CD14-positive monocyte (primary cell): ENCODE measurements at places on chromosomes 7 and 10.
A peak's percentile ranks its signal among the peaks of the same experiment; 100 is the strongest.

GRCh38 chr7:35012160-35012559 is 25.1 kb downstream of the DPY19L1 start:
- DNase-seq: no peak

GRCh38 chr7:69912846-69913245 is 314.6 kb downstream of the AUTS2 start:
- DNase-seq: no peak

DNA sequence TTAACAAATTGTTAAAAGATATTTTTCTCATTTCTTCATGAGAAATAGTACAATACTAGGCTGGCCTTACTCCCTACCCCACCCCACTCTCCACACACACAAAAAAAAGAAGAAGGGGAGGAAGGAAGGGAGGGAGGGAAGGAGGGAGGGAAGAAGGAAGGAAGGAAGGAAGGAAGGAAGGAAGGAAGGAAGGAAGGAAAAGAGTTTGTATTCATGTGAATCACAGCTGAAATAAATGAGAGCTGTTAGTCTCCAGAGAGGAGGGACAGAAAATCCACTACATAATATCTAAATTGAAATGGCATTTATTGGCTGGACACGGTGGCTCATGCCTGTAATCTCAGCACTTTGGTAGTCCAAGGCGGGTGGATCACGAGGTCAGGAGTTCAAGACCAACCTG is 57.8 kb downstream of the SEMA3A start:
- DNase-seq: no peak

- peak; percentile 34 for DNase-seq
These were observed 527.6 kb upstream of the SORCS1 start for GRCh38 chr10:107692072-107692471.

DNA sequence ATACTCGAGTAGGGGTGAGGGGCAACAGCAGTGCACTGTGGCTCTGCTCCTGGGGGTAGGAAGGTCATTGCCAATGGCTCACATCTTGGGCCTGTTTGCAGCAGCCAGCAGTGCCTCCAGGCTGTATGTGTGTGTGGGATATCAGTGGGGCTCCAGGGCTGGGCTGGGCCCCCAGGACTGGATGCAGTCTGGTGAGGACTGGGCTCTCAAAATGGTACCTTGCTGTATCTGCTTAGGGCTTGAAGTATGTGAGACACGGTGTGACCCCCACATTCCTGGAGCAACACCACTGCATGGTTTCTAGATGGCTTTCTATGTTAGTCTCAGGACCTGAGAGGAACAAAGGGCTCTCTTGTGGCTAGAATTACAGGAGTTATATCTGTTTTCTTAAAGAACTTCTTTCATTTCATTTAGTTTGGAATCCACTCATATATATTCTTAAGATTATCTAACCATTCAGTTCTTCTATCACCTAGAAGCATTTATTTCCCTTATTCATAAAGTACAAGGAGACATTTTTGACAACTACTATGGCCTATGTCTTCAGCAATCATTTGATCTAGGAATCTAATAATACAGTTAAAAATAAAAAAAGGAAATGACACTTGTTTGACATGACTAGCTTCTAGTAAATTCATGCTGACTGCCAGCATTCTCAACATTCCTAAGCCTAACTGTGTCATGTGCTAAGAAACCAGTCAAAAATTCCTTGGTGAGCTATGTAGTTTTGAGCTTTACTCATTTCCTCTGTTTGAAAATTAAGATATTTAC is 443.2 kb upstream of the SEMA3A start:
- DNase-seq: no peak

DNA sequence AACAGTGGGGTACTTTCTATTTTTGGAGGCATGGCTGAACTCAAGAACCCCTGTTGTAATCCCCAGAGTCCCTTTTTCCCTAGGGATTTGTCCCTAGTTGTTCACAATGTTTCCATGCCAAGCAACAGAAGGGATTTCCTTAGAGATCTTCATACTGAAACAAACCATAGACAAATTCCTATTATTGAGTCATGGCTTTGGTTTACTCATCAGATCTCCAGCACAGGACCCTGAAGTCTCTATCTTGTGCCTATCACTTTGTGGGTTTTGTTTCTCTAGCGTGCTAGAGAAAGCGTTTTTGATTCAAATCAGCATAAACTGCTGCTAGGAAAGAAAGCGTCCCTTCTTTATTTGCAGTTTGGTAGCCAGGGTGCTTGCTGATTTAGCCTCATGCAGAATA is 165.0 kb downstream of the BAMBI start:
- no peak for DNase-seq

DNA sequence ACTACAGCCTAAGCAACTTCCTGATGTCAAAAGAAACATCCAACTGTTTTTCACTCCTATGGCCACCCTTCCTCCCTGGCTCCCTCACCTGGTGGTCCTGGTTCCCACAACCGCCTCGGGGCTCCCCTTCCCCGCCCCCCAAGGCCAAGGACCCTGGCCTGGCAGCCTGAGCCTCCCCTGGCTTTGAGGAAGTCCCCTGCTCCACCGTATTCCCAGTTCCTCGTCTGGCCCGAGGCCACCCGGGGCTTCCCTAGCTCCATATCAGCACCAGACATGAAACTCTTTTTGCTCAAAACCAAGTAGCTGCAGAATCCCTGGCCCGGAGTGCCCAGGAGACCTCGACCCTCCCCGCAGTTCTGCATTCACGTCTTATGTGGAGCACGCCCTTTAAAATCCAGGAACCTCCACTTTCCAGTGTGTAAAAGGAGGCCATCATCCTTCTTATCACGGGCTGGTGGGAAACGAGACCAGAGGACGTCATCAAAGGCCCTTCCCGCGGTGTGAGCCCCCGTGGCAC is 82.9 kb downstream of the PRKAG2 start:
- peak; percentile 65 for DNase-seq

- DNase-seq: no peak
These were observed 84.6 kb upstream of the MGMT start for GRCh38 chr10:129382401-129382800.

GRCh38 chr7:107145067-107145838 is 23.6 kb upstream of the HBP1 start:
- no peak for DNase-seq

DNA sequence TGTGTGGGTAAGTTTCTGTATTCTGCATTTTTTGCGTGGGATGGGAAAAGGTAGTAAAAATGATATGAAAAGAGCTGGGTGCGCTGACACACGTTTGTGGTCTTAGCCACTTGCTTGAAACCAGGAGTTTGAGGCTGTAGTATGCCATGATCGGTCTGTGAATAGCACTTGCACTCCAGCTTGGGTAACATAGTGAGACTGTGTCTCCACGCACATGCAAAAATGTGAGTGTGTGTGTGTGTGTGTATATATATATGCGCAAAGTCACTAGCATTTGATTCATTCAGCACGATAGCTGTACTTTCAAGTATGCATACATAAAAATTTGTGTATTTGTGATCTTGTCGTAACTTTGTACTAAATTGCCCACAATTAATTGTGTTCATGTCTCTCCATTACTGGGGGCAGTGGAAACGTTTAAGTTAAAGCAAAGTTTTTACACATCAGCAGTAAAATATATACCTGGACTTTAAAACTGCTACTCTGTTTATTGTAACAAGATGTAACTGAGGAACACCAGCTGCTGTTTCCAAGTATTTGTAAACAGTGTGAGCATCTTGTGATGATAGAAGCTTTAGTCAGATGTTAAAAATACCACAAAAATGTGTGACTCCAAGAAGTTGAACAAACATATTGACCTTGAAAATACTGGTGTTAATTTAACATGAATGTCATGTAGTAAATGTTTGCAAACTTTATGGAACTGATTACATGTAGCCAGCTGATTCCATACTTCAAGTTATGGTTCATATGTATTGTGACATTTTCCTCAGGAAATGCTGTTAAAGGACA is 1.6 kb downstream of the ZRANB1 start:
- no peak for DNase-seq

- no peak for DNase-seq
These were observed 276.8 kb downstream of the MTERF1 start for GRCh38 chr7:91603707-91604106.

DNA sequence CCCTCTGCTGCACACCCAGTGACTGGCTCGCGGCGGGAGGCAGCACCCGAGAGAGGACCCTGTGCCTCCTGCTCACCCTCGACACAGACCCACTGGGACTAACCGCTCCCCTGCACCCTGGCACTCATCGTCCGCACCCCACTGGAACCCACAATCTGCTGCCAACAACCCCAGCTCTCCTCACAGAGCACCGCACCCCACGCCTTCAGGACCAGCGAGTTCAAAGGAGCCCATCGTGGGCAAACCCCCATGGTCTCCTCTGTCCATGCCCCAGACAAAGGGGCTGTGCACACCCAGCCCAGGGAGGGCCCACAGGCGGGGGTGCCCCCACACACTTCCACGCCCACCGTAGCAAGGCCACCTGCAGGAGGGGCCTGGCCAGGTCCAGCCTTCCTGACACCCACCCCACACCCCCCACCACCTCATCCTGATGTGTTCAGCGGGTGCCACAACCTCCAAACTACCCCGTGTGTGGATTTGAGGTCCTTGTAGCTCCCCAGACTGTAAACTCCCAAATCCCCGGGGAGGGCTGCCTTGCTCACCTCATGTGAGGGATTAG is 14.0 kb downstream of the RASGEF1A start:
- no peak for DNase-seq

DNA sequence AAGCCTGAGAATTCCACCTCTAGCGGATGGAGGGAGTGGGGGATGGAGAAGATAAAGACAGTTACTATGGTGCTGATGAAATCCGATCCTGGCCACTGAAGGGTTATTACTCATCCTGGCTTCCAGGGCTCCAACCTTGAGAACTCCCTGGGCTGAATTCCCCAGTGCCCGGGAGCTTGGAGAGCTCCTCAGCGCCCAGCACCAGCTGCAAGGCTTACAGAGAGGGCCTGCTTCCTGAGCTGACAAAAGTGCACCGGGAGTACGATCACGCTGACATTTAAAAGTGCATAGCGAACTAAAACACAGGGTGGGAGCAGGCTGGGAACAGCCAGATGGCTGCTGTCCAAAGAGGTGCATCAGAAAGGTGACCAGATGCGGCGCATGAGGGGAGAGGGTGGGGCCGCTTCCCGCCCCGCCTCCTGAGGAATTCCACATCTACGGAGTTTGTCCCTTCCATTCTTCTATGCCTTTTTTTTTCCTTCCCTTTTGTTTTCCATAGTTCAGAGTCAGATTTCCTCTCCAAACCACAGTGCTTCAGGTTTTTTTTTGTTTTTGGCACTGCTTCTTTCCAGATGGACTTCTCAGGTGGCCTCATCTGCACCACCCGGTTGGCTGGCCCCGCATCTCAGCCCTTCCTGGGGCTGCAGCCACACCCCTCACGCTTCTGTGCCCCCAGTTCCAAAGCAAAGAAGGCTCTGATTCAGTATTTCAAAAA is 62.4 kb upstream of the MKRN1 start:
- DNase-seq: no peak

DNA sequence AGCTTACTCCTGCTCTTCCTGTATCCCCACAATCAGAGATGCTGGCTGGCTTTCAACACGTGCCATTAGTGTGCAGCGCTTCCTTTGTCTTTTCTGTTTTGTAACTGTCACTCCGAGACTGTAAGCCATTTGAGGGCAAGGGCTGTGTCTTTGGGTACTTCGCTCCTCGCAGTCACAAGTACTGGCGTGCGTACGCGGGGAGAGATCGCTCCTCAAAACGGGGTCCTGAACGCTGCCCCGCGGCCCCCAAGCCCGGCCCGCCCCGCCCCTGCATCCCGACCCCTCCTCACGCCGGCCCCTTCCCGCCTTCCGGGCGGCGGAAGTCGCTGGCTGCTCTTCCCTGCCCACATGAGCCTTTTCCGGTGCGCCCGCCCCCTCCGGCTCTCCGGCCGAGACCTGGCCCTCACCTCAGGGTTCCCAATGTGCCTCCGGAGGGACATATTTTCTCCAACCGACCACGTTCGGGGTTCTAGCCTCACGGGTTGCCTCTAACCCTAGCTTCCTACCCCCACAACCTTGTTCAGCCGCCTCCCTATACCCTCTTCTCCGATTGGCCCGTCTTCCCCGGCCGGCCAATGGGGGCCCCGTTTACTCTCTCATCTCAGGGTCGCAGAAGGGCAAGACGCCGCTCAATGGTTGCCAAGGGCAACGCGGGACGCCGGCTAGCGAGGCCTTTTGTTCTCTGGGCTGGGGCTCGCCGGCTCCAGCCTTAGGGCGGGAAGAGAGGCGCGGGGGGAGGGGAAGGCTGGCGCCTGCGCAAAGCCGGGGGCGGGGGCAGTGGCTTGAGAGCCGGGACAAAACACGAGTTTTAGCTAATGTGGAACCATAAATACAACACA is at the start of gene CEP41:
Gene CEP41, minus strand, starts transcription at position 490 of the 839 bp plus-strand sequence. Its CDS starts 50 bp downstream, at position 440.
- peak; percentile 86 for DNase-seq

- no peak for DNase-seq
These were observed 115.6 kb downstream of the REEP3 start for GRCh38 chr10:63636812-63637211.

DNA sequence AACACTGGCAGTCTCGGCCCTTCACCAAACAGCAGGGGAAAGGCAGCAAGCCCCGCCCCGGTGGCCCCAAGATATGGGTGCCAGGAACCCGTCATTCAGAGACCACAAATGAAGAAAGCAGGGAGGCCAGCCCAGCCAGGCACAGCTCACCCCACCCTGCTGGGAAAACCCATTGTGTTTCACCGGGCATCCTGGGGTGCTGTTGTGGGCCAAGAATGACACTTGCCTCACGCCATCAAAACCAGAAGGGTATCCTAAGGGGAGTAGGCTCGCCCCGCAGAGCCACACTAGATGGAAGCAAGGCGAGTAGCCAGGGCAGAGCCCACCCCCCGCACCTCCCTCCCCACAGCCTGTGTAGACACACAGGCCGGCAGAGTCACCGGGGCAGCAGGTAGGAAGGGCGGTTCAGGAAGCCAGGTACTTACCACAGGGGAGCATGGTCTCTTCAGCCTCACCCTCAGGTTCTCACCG is 72.5 kb upstream of the KCNMA1 start:
- DNase-seq: no peak

GRCh38 chr7:121102619-121103018 is 114.1 kb downstream of the CPED1 start:
- no peak for DNase-seq

DNA sequence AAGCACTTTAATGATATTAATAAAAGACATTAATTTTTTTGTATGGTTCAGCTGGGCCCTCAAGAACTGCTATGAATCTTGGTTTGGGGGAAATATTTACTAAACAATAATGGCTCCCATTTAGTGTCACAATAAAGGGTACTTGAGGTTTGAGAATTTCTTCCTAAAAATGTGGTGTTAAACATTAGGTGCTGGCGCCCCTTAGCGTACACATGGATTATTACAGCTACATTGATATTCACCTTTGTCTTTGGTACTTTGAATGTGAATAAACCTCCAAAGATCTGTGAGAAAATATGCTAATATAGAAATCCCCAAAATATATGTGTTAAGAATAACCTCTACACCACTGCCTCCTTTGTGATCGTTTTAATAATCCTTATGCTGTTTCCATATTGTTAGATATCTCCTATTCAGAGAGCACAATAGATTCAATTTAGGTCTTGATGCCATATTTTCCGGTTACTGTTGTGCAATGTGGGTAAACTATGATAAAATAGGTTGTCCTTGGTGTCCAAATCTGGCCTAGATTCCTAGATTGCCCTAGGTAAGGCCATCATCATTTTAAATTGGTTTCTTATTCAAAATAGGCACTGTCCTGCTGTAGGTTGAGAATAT is 161.8 kb upstream of the CACNA2D1 start:
- peak; percentile 12 for DNase-seq
